SK-N-SH (cell line): ENCODE measurements at places on chromosomes 1 and 21. TPM values are rescaled to one million over a fixed set of nuclear protein-coding genes. Genes with fewer than 3 reads are reported as not detected.

- H3K36me3 ChIP-seq = no peaks in the 10 kb centered on the region
- peak; percentile 65 for DNase-seq
- H3K4me1 ChIP-seq = no peaks in the 10 kb centered on the region
- no peak overlapping the region for H3K4me3 ChIP-seq
- H3K27me3 ChIP-seq = no peaks in the 10 kb centered on the region
- H3K27ac ChIP-seq = no peak overlapping the region
Measured at GRCh38 chr1:29426701-29427279, 190.5 kb downstream of the PTPRU start.

- no peaks in the 10 kb centered on the region; the same call in 1 of the 2 replicates for H3K4me1 ChIP-seq
- H3K36me3 ChIP-seq = no peaks in the 10 kb centered on the region
- H3K4me3 ChIP-seq = no peak overlapping the region
- no peak overlapping the region for H3K27ac ChIP-seq
Measured at GRCh38 chr1:192053531-192053971, 104.7 kb upstream of the RGS18 start.

DNA sequence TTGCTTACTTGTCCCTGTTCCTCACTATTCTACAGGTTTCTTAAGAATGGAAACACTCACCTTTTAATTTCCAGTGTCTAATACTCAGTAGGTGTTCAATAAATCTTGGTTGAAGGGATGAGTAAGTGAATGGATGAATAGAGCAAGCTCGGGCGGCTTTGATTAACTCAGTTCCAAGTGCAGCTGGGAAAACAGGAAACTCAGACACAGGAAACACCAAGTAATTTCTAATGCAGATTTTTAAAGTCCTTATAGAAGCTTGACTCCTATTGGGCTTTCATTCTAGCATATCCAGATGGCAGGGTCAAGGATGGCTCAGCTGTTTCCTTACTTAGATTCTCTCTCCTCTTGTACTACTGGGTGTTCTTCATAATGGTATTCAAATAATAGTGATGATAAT lies 14.0 kb downstream of the CAMK1G start:
- H3K4me3 ChIP-seq = no peak overlapping the region
- H3K27me3 ChIP-seq = no peaks in the 10 kb centered on the region
- H3K27ac ChIP-seq = no peak overlapping the region

GRCh38 chr1:201791051-201791778 lies 37.7 kb upstream of the IPO9 start:
- DNase-seq = no peak
- H3K4me3 ChIP-seq = no peak overlapping the region
- H3K27me3 ChIP-seq = no peaks in the 10 kb centered on the region
- H3K36me3 ChIP-seq = peaks cover 76% of the 10 kb centered on the region
- peaks cover 28% of the 10 kb centered on the region for H3K4me1 ChIP-seq

DNA sequence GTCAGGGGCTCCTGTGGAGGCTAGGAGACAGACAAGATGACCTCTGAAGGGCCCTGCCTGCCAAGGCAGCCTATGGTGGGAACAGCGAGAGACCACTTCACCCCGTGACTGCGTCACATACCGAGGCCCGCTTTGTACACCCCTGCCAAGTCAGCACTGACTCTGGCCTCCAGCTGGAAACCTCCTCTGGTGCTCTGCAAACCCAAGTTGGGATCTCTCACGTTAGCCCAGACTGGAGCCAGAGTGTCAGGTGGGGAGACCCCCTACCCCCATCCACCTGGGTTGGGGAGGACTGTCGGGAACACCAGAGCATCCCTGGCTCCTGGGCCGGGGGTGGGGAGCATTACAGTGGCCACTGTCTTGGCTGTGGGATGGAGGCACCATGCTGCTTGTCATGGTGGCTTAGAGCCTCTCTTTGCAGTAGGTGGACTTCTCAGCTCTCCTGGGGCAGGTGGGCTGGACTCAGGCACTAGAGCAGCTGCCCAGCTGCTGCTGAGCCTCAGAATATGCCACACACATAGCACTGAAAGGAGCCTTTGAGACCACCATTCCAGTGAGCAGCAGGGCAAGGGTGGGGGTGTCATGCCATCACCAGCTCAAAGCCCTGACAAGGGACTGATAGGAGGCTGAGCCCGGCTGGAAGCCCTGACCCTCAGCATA lies 50.4 kb downstream of the ELK4 start:
- no peak overlapping the region for H3K4me3 ChIP-seq
- no peaks in the 10 kb centered on the region; the same call in 1 of the 2 replicates for H3K27me3 ChIP-seq
- H3K4me1 ChIP-seq = no peaks in the 10 kb centered on the region
- DNase-seq = no peak
- no peak overlapping the region for H3K27ac ChIP-seq

- H3K4me1 ChIP-seq = peaks cover 5% of the 10 kb centered on the region
- no peak for DNase-seq
- H3K36me3 ChIP-seq = no peaks in the 10 kb centered on the region
- no peak overlapping the region for H3K4me3 ChIP-seq
- H3K27me3 ChIP-seq = no peaks in the 10 kb centered on the region
- H3K27ac ChIP-seq = no peak overlapping the region
Measured at GRCh38 chr1:207824691-207825408, 73.0 kb downstream of the CD46 start.

GRCh38 chr1:27630859-27631491 lies 4.0 kb downstream of the FGR start:
- no peak for DNase-seq
- H3K36me3 ChIP-seq = no peaks in the 10 kb centered on the region
- H3K27me3 ChIP-seq = no peaks in the 10 kb centered on the region
- no peak overlapping the region for H3K27ac ChIP-seq
- no peak overlapping the region for H3K4me3 ChIP-seq

- H3K27me3 ChIP-seq = no peaks in the 10 kb centered on the region
- H3K4me1 ChIP-seq = no peaks in the 10 kb centered on the region
- H3K36me3 ChIP-seq = no peaks in the 10 kb centered on the region
- no peak overlapping the region for H3K27ac ChIP-seq
- DNase-seq = no peak
- no peak overlapping the region for H3K4me3 ChIP-seq
Measured at GRCh38 chr1:44101328-44101727, 17.3 kb upstream of the KLF17 start.

GRCh38 chr1:7595336-7595735 lies 175.8 kb upstream of the VAMP3 start:
- no peak overlapping the region for H3K4me3 ChIP-seq
- no peak overlapping the region for H3K27ac ChIP-seq
- peaks cover 27% of the 10 kb centered on the region; the same call in 1 of the 2 replicates for H3K4me1 ChIP-seq
- no peaks in the 10 kb centered on the region for H3K27me3 ChIP-seq

DNA sequence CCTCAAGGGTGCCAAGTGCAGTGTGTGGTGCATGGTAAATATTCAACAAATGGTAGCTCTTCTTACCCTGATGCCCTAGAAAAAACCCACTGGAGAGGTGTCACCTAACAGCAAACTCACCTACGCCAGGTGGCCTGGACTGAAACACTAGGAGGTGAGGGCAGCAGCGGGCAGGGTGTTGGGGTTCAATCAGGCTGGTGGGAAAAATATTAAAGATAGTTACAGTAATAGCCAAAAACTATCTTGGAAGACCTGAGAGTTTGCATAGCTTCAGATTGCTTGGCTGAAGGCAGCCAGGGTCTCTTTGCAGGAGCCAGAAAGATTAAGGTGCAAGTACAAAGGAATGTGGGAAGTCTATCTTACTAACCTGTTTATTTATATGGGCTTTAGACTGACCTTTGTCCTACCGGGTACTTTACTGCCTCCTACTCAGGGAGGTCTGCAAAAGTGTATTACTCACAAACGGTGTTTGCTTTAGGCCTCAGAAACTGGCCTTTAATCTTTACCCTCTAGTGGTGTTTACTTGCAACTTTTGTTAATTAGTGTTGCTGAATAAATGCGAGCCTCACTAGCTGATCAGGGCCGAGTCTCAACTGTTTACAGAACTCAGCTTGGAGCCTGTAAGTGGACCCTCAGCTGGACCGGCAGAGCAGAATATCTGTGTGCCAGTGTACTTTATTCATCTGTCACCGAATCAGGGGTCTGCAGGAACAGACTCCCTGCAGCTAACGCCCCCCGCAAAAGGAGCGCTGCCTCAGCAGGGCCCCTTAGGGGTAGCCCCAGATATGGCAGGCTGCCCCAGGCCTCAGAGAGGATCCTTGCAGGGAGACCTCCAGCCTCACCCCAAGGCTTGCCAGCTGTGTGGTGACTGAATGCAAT lies 63.9 kb downstream of the SYF2 start:
- H3K27ac ChIP-seq = no peak overlapping the region
- no peaks in the 10 kb centered on the region for H3K36me3 ChIP-seq
- H3K4me3 ChIP-seq = no peak overlapping the region

GRCh38 chr1:202831906-202832305 lies 21.2 kb downstream of the PCAT6 start:
- no peak for DNase-seq
- no peak overlapping the region for H3K27ac ChIP-seq
- H3K36me3 ChIP-seq = no peaks in the 10 kb centered on the region
- H3K4me3 ChIP-seq = no peak overlapping the region
- H3K4me1 ChIP-seq = peaks cover 9% of the 10 kb centered on the region; the same call in 1 of the 2 replicates

GRCh38 chr1:43058545-43059360 lies 100.1 kb upstream of the SLC2A1 start:
- peaks cover 22% of the 10 kb centered on the region; the same call in 1 of the 2 replicates for H3K4me1 ChIP-seq
- peak; percentile 55 for DNase-seq
- no peaks in the 10 kb centered on the region for H3K36me3 ChIP-seq
- no peak overlapping the region for H3K4me3 ChIP-seq
- no peaks in the 10 kb centered on the region for H3K27me3 ChIP-seq

DNA sequence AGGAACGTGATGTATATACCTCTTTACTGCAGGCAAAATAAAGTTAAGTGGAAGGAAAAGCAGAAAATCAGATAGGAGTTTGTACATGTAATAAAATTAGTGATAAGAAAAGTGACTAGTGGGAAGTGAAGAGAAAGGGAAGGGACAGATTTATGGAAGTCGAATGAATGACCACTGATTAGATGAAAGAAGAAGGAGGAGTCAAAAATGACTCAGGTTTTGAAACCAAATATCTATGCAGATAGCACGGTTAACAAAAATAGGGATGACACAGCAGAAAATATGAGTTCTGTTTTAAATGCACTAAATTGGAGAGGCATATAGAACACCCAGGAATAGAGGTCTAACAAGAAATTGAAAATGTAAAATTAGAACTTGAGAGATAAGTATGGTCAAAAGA lies 128.0 kb downstream of the HMCN1 start:
- no peak for DNase-seq
- peaks cover 3% of the 10 kb centered on the region; the same call in 1 of the 2 replicates for H3K36me3 ChIP-seq
- H3K4me3 ChIP-seq = no peak overlapping the region
- H3K27me3 ChIP-seq = no peaks in the 10 kb centered on the region
- H3K4me1 ChIP-seq = peaks cover 26% of the 10 kb centered on the region; the same call in 1 of the 2 replicates

- no peak for DNase-seq
- no peaks in the 10 kb centered on the region for H3K27me3 ChIP-seq
- H3K27ac ChIP-seq = no peak overlapping the region
Measured at GRCh38 chr1:236773919-236774318, 21.2 kb upstream of the MTR start.

Gene IRF6
- 0.94 and 1.6 TPM in 2 replicates for polyA plus RNA-seq

Gene OR2T35
- polyA plus RNA-seq = not detected in 2 replicates

Gene CD1D
- polyA plus RNA-seq = not detected in 2 replicates
